ENCODE measurements at places on chromosomes 16 and 17.

- H3K27ac ChIP-seq: no peak overlapping the region
- H3K4me1 ChIP-seq: no peaks in the 10 kb centered on the region
- no peaks in the 10 kb centered on the region for H3K36me3 ChIP-seq
- no peak for DNase-seq
- no peaks in the 10 kb centered on the region for H3K27me3 ChIP-seq
- no peak overlapping the region for H3K4me3 ChIP-seq
Observed at GRCh38 chr16:79808731-79809130, 208.2 kb upstream of the MAF start.

GRCh38 chr16:58501242-58502131 lies 1.5 kb downstream of the NDRG4 start:
- H3K4me3 ChIP-seq: no peak overlapping the region
- H3K36me3 ChIP-seq: no peaks in the 10 kb centered on the region
- peaks cover 18% of the 10 kb centered on the region for H3K27me3 ChIP-seq
- no peak for DNase-seq

DNA sequence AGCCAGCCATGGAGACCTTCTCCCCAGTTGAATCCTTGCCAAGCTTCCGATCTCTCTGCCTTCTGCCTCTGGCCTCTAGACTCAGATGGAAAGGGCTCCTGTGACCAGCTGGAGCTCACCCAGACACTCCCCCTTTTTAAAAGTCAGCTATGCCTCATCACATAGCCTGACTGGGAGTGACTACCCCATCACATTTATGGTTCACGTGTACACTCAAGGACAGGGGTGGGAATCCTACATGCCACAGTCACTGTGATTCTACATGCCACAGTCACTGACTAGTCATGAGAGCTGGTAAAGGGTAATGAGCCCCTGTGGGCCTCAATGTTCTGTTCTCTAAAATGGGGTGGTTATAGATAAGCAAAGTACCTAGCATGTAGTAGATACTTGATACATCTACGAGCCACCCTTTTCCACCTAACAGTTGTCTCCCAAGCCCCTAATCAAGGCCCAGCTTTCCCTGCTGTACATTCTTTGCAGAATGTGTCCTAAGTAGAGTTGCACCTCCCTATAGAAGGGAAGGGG lies 85.1 kb downstream of the RGS9 start:
- peaks cover 21% of the 10 kb centered on the region for H3K27me3 ChIP-seq
- peak; percentile 63 for DNase-seq
- H3K36me3 ChIP-seq: no peaks in the 10 kb centered on the region
- H3K4me3 ChIP-seq: no peak overlapping the region
- H3K4me1 ChIP-seq: peaks cover 11% of the 10 kb centered on the region
- no peak overlapping the region for H3K27ac ChIP-seq

GRCh38 chr16:62565706-62566105 lies 529.5 kb upstream of the CDH8 start:
- no peaks in the 10 kb centered on the region for H3K4me1 ChIP-seq
- H3K4me3 ChIP-seq: no peak overlapping the region
- peaks cover 2% of the 10 kb centered on the region for H3K27me3 ChIP-seq
- H3K27ac ChIP-seq: no peak overlapping the region

DNA sequence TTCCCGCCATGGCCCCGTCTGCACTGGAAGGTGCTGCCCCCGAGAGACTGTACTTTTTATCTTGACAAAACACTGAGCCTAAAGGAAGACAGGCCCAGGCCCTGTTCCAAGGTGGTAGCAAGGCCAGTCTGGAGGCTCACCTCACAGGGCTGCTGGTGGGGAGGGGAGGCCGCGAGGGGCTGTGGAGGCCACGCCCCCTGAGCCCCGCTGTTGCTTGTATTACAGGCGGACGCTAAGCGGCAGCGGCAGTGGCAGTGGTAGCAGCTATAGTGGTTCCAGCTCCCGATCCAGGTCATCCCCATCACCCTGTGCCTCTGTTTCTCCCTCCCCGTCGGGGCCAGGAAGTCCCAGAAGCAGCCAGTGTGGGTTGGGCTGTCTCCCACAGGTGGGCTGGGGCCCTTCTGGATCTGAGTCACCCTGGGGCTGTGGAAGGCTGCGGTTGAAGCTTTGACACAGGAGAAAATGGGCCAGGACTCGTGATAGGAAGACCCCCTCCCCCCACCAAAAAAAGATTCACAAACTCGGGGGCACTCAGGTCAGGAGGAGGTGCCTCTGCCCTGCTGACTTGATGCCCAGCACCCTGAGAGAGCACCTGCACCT lies 13.3 kb upstream of the IL17C start:
- H3K4me1 ChIP-seq: no peaks in the 10 kb centered on the region
- peaks cover 4% of the 10 kb centered on the region for H3K36me3 ChIP-seq
- no peak for DNase-seq
- no peak overlapping the region for H3K27ac ChIP-seq
- H3K27me3 ChIP-seq: peaks cover 2% of the 10 kb centered on the region

- H3K4me3 ChIP-seq: no peak overlapping the region
- H3K36me3 ChIP-seq: no peaks in the 10 kb centered on the region
- no peak overlapping the region for H3K27ac ChIP-seq
- DNase-seq: no peak
- H3K4me1 ChIP-seq: no peaks in the 10 kb centered on the region
Observed at GRCh38 chr17:82477934-82478333, 19.4 kb downstream of the NARF start.

DNA sequence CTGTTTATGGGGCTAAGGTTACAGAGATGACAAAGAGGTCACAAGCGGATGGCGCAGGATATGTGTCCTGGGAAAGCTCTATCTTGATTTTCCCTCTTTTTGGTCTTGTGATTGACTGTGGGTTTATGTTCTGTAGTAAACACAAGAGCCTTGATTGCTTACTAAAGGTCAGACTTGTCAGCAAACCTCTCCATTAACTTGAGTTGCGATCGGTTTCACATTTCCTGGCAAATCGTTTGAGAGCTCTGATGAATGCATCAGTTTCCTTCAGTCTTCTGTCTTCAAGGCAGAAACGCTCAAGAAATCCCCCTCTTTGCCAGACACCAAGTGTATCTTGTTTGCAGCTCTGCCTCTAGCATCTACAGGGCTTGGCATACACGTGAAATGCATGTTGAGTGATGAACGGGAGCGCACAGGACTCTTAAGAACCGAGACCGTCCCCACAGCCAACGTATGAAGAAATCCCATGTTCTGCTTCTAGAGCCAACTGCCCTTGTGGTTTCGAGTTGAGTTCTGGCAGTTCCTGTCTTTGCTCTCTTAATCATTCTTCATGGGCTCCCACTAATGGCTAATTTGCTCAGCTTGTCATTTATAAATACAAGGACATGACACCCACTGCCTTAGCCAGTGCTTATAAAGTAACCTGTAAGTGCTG lies 143.3 kb downstream of the PITPNC1 start:
- peaks cover 1% of the 10 kb centered on the region for H3K27me3 ChIP-seq
- H3K27ac ChIP-seq: no peak overlapping the region
- peaks cover 9% of the 10 kb centered on the region for H3K36me3 ChIP-seq
- H3K4me1 ChIP-seq: peaks cover 21% of the 10 kb centered on the region
- DNase-seq: no peak
- H3K4me3 ChIP-seq: peak overlapping the region; percentile 44

DNA sequence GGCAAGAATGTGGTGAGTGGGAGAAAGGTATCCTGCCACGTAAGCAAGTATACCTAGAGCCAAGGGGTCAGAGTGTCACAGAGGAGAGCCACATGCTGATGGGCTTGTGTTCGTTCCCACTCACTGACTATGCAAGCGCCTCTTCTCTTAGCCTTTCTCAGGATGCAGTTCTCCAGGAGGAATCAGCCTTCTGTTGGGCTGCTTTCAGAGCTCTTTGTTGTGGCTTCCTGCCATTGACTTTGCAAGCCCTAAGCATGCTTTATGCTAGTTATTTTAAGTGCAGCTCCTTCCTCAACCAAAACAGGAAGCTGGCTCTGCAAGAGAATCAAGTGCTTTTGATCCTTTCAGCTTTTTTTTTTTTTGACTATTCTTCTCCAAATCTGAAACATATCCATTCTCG lies 66.6 kb downstream of the SIAH1 start:
- peaks cover 11% of the 10 kb centered on the region for H3K36me3 ChIP-seq
- DNase-seq: peak; percentile 13
- peaks cover 53% of the 10 kb centered on the region for H3K4me1 ChIP-seq
- H3K4me3 ChIP-seq: no peak overlapping the region
- H3K27ac ChIP-seq: no peak overlapping the region

DNA sequence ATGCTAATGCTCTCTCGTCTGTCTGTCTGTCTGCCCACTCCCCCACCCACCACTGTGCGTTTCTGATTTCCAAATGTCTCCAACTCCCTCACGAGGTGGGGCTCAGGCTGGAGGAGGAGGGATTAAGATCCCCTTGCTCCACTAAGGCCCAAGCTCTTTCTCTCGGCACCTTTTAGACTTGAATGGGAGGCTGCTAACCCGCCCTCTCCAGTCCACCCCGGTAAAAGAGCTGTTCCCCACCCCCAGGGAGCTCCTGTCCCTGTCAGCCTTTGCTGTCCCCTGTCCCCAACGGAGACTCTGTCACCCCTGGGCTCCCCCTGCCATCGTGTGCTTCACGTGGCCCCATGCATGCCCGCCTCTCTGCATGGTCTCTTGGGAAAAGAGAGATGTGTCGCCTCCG lies 68.5 kb upstream of the PLCG2 start:
- H3K36me3 ChIP-seq: peaks cover 20% of the 10 kb centered on the region
- H3K27ac ChIP-seq: no peak overlapping the region
- peaks cover 11% of the 10 kb centered on the region for H3K27me3 ChIP-seq
- no peak for DNase-seq
- no peak overlapping the region for H3K4me3 ChIP-seq

- peak overlapping the region; percentile 88 for H3K4me3 ChIP-seq
- H3K36me3 ChIP-seq: no peaks in the 10 kb centered on the region
- H3K27me3 ChIP-seq: no peaks in the 10 kb centered on the region
- peak overlapping the region; percentile 93 for H3K27ac ChIP-seq
- H3K4me1 ChIP-seq: peaks cover 54% of the 10 kb centered on the region
Observed at GRCh38 chr16:14487579-14487978, 142.5 kb downstream of the PARN start.

- H3K4me3 ChIP-seq: no peak overlapping the region
- no peaks in the 10 kb centered on the region for H3K36me3 ChIP-seq
- H3K27ac ChIP-seq: no peak overlapping the region
Observed at GRCh38 chr16:1163567-1164055, 10.7 kb downstream of the CACNA1H start.

DNA sequence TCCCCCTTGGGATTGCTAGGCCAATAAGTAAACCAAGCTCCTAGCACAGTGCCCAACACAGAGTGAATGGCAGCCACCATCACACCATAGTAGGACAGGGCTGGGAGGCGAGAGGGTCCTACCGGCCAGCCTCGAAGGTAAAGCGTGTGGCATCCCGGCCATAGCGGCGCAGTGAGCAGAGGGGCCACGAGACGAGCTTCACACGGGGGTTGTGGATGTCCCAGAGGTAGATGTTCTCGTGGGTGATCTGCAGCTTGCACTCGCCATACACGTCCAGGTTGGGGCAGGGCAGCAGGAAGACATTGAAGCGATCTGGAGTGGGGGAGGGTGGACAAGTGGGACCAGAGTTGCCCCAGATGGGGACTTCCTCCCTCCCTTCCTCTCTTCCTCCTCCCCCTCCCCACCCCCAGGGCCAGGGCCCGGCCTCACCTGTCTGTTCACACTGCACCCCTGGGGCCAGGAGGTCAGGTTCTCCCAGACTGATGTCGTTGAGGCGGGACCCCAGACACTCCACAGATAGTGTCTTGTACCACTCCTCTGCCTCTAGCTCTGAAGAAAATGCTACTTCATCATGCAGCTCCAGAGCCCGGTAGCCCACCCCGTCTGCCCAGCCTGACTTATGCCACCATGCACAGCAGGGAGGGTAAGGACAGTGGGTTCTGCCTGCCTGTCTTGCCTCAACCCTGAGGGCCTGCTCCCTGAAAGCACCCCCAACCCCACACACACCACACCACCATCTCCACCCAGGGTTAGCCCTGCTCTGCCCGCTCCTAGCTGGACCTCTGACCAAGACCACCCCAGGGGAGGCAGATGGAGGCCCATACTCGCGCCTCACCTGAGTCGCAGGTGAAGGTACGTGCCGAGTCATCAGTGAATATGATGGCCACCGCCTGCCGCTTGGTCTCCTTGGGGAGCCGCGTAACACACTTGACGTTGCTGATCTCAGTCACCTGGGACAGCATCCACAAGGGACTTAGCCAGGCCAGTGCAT lies 11.3 kb downstream of the DOK4 start:
- H3K4me1 ChIP-seq: peaks cover 27% of the 10 kb centered on the region
- H3K27me3 ChIP-seq: peaks cover 1% of the 10 kb centered on the region
- H3K4me3 ChIP-seq: no peak overlapping the region
- DNase-seq: no peak
